Activated T-cell treated with anti-CD3 and anti-CD28 coated beads, Interleukin-2, amount 50 U/mL, for 48 hours (primary cell): ENCODE measurements at places on chromosomes 5 and 9.

- DNase-seq: peak; percentile 67
Observed at GRCh38 chr9:19174127-19174912, 47.0 kb upstream of the PLIN2 start.

- no peak for DNase-seq
Observed at GRCh38 chr5:95809414-95809960, 13.0 kb downstream of the GLRX start.

DNA sequence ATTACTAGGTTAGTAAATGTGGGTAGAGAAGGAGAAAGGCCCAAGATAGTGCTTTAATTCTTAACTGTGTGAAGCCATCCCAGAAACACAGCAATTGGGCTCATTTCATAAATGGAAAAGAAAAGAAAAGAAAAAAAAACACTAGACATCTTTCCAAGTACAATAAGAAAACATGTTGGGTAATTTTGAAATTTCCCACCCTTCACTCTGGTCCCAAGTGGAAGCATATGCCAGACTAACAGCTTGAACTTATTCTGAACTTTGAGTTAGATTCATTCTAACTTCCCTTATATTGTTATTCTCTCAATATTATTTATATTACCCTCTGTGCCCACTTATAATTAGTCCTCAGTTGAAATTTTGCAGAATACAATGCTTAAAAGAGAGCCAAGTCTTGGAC is 113.4 kb upstream of the GHR start:
- no peak for DNase-seq

DNA sequence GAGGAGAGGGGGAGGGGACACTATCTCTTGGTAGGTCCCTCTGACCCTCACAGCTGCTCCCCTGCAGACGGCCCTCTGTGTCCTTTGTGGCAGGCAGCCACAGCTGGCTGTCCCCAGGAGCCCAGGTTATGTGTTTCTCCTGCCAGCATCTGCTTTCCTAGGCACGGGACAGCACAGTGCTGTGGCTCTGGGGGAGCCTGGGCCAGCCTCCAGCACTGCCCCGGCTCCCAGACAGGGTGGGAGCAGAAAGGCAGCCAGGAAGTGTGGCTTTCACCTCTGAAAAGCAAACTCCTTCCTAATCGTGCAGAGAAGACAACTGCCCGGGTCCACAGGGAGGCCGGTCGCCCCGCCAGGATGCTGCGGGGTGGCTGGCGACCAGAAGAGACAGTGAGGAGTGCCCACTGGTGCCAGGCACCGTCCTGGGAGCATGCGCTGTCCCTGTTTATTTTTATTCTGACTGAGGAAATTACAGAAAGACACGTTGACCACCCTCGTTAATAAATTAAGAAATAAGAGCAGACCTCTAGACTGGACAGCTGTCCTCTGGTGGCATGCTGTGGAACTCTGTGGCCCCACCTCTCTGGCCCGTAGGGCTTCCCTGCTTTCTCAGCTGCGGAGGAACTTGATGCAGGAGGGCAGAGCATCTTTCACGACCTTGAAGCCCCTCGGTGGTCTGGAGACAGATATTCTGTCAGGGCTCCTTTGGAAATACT is 240.3 kb downstream of the FANCC start:
- DNase-seq: no peak

DNA sequence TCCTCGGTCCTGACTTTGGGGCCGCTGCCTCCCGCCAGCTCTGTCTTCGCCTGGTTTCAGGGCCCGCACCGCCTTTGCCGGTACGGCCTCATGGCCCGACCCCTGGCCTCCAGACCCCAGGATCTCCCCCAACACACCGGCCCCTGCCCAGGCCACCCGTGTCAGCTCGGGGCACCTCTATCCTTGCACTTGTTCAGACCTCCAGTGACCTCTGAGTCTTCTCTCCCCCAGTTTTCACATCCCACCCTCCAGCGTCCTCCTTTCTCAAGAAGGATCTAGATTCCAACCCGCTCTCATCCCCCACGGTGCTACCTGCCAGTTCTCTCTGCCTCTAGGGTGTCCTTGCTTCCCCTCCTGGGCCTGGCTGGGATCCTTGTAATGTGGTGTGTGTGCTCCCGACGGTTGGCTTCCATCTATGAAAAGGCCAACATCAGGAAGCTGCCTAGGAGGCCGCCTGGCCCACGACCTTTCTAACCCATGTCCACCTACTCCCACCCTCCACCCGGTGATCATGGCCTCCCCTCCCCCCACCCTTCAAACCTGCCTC is 61.1 kb downstream of the SPATA31C2 start:
- no peak for DNase-seq

DNA sequence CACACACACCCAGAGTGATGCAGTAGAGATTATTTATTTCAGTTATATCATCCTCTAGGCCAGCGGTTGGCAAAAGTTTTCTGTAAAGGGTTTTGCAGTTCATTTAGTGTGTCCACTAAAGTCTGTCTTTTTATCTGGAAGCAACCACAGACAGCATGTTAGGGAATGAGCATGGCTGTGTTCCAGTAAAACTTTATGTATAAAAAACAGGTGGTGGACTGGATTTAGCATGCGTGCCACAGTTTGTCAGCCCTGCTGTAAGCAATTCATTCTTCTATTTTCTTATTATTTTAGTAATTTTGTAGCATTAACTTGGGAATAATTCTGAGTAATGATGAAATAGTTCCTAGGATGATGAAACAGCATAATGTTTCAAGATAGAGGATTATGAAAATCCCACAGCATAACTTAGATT is 51.7 kb downstream of the CCNH start:
- no peak for DNase-seq

DNA sequence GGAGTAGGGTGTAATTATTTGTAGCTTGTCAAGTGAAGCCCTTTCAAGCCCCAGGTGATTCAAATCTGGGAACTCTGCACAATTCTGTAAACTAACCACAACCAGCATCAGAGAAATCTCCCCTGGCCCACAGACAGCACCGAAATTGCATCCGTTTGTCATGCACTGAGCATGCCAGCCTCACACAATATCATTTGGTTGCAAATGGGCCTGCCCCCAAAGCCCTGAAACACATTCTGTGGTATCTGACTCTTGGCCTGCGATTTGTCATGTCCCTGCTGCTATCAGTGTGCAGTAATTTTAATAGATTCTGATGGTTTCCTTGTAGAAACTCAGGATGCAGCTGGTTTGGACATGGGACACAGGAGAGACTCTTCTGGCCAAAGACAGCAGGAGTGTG is 35.3 kb downstream of the SNX24 start:
- peak; percentile 20 for DNase-seq

DNA sequence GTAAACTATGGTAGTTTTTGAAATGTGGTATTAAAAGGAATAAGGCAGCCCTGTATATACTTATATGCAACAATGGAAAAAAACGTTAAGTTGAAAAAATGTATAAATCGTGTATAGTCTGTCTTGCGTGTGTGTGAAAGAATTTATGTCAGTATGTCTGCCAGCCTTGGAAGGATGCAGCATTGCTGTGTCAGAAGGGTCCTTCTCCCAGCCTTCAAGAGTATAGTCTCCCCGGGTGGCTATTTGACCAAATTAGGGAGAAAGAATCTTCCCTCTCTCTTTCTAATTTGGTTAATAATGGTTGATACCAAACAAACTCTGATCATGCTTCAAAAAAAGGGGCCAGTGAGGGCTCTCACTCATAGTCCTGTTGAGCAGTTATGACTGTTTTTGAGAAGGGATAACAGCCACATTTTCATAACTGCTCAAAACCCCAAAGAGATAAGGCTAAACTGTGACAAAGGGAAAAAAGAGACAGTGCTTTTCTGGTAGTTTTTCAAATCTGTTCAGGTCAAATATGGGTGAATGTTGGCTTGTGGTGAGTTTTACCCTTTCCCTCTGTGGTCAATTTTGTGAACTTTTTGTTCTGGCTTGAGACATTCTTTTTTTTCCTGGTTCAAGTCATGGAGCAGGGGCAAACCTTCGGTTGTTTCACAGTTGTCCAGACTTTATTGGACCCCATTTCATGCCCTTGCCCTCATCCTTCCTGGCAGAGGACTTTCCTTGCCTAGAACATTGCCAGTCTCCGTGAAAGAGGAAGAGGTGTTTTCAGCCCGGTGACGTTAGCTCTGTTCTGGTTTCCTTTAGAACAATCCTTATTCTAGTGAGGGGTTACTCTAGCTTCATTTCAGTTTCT is 21.0 kb downstream of the SNX30 start:
- DNase-seq: no peak

GRCh38 chr5:172929371-172929838 is 29.8 kb upstream of the RPL26L1 start:
- DNase-seq: no peak

DNA sequence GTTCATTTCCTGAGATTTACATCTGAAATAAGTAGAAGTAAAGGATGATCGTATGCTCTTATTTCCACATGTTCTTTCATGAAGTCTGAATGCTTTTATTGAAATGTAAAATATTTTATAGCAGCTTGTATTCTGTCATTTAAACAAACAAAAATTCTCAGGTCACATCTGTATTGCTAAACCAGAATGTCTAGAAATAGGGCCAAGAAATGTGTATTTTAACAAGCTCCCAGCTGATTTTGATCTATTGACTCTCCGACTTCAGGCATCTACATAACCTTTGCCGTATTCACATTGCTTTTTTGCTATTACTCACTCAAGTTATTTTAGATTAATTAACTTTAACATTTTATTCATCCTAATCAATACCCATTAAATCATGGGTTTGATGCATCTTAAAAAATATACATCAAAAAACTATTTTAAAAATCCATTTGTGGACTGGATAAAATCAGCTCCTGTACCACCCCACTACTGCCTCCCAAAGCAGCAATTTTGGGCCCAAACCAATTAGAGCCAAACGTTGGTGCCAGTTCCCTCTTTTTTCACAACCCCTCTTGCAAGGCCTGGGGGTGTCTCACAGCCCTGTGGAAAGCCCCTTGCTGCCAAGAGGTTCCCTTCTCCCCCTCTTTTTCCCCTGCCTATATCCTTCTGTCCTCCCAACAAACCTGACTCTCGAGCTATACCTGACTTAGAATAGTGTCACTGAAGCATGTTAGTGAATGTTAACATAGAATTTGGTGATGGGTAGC is 34.5 kb downstream of the HAVCR1 start:
- no peak for DNase-seq
